Stimulated activated CD4-positive, alpha-beta T cell treated with anti-CD3 and anti-CD28 coated beads, TNF-alpha, amount 100 ng/mL, for 1 hour (primary cell): ENCODE measurements at places on chromosomes 3 and 15.

GRCh38 chr3:94614192-94614591 is 551.3 kb downstream of the NSUN3 start:
- no peak for DNase-seq

- no peak for DNase-seq
These were observed 28.2 kb downstream of the C3orf62 start for GRCh38 chr3:49248840-49249227.

- DNase-seq: no peak
These were observed 18.9 kb downstream of the CMTM6 start for GRCh38 chr3:32483772-32484171.

GRCh38 chr3:39473452-39474125 is 6.1 kb downstream of the MOBP start:
- no peak for DNase-seq

- no peak for DNase-seq
These were observed 39.3 kb downstream of the EDEM1 start for GRCh38 chr3:5226783-5227182.

DNA sequence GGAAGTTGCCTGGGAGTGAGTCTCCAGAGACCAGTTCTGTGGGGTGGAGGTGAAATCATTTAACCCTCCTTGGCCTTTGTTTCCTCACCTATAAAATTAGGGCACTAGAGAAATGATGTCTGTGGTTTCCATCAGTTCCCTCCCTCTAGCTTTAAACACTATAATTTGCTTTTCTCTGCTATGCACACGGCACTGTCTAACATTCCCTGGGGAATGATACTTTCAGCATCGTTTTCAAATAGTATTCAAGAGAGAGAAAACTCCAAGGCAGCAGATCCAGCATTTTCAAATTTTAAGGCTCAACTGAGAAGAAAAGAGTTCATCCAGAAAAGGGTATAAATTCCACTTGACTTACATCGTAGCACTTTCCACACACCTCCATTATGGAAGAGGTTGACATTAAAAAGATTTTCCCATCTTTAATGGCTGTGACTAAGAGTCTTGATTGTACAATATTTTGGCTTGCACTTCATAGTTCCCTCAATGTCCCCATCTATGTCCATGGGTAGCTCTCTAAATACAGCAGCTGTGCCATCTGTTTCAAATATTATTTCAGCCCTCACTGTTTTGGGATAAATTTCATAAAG is 137.7 kb upstream of the ZPLD1 start:
- no peak for DNase-seq

DNA sequence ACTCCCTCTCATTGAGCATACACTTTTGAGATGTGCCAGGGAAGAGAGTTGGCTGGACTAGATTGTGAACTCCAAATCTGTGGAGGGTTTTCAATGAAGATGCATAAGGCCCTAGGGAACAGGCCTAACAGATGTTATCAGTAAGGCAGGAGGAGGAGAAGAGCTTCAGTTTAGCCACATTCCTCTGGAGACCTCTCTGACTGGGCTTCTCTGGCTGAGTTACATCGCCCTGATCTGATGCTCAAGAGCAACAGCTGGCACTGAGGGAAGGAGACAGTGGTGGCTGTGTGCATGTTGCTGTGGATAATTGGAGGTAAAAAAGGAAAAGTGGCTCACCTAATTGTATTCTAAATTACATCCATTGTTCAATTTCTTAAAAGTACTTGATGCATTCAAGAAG is 206.4 kb upstream of the CFAP20DC start:
- DNase-seq: no peak

DNA sequence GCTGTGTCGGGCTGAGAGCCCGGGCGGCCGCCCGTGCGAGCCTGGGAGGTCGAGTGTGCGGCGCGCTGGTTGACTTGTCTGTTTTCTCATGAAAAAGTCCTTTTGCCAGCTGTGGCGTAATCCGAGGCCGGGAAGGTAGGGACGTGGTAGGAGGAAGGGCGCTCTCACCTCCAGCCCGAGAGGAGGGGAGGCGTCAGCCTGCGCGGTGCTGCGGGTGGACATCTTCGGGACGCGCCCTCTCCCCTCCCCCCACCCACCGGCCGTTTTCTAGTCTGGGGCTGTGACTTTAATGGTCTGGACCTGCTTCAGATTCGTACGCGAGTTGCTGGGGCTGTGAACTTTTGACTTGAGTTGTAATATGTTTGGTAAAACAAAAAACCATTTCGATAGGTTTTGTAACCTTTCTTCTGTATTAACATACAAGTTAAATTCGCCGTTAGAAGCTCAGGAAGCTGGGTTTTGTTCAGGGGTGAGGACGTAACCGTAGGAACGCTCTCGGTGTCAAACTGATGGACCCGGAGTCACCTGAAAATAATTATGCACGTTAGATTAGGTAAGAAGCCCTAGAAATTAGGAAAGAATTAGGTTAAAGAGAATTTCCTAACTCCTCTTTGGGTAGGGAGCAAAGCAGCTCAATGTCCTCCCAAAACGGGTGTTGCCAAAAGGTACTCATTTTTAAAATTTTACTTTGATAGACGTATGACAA is 762 bp downstream of the NCK1 start:
- no peak for DNase-seq

DNA sequence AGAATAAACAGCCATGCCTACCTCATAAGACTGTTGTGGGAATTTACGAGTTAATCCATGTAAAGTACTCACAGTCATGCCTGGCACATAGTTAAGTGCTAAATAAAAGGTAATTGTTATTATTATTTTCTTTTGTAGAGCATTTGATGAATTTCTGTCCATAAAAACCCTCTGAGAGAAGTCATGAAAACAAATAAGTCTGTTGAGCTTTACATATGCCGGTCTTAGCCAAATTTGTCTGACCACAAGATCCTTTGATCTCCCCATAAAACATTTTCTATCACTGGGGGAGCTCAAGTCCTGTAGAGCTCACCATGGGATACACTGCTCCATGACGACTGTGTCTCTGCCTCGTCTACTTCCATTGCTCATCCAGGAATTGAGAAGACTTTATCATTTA is 114.0 kb downstream of the MAGI1 start:
- no peak for DNase-seq

DNA sequence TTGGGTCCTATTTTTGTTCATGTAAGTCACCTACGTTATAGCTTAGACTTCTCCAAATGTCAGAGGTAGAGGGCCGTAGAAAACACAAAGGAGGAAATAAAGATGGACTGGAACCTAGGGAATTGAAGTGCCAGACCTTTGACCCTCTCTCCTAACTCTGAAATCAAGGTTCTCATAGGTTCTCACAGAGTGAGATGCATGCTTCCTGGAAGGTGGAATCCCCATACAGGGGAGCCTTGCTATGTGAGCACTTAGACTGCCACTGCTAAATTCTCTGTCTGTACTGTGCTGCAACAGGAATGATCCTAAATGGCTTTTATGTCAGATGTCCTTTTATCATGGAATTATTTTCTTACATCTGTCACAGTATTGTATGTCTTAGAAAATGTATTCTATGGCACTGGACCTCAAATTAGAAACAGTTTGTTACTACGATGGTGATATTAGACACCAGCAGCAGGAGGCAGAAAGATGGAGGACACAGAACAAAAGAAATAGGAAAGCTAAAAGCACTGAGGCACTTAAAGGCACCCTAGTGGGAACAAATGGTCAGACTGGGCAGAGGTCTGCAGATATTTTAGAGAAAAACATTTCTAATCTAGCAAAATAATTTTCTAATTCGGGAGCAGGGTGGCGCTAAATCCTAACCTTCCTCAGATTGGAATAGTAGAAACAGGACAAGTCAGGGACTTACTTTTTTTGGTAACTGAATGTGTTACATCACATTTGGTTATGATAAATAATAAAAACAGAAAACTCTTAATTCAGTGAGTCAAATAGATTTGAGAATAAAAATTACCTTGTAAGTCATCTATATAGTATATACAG is 60.2 kb upstream of the CDAN1 start:
- no peak for DNase-seq

GRCh38 chr3:3802046-3802445 is 2.8 kb downstream of the LRRN1 start:
- DNase-seq: no peak

- no peak for DNase-seq
These were observed 99.6 kb downstream of the SHQ1 start for GRCh38 chr3:72748659-72749058.

DNA sequence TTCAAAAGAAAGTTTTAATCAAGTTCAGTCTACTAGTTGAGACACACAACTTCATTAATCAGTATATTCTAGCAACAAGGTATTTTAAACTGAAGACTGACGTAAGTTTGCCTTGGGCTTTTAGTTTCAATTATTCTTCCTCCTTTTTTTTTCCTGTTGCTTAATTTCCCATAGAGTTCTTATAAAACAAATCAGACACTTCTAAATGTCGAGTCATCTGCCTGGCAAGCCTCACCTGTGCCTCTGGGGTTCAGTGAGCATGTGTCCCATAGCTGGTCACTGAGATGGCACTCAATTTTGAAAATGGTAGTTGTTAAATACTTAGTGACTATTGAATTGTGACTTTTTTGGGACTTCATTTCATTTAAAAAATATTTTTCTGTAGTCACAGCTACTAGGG is 27.4 kb downstream of the NKIRAS1 start:
- DNase-seq: no peak

DNA sequence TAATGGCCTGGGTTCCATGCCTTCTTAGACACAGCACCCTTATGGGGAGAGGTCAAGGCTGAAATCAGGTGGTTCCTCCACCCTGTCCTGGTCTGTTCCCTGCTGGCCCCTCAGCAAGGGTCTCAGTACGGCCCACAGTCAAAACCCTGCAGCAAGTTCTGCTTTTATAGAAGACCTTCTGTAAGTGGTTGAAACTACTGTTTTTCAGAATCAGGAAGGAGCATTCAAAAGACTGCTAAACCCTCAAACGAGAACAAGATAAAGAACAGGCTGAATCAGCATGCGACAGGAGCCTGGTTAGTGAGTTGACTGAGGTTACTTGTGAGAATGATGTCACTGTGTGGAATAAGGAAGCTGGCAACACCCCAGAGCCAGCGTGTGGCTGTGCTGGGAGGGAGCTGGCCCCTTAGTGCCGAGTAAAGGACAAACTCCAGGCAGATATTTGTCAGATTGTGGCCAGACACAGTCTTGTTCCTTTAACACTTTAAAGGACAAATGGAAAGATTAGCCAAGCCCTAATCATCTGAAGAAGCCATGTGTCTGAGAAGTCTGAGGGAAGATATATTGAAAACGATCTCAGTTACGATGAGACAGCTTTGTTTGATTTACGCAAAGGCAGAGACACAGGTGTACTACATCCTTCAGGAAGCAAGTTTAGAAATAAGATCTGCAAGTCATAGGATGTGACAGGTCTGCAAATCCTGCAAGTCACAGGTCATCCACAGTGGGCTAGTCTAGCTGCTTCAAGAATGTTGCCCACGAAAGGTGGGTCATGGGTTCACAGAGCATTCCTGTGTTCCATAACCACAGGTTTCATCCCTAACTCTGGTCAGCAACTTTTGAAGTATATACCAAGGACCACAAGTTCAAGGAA is 54.0 kb downstream of the B3GNT5 start:
- DNase-seq: no peak

DNA sequence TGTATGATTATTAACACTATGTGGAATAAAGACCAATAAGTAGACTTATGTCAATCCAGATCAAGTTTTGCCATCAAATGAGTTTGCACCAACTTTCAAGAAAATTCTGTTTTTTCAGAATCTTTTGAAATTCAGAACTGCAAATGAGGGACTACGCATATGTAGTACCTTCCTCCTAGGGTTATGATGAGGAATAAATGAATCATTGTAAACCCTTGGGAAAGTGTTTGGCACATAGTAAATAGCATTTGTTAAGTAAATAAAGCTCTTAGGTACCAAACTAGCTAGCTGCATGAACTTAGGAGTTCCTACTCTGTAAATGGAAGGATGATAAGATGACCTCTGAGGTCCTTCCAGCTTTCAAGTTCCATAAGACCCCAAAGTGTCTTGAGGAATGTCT is 242.6 kb upstream of the SETMAR start:
- DNase-seq: no peak

DNA sequence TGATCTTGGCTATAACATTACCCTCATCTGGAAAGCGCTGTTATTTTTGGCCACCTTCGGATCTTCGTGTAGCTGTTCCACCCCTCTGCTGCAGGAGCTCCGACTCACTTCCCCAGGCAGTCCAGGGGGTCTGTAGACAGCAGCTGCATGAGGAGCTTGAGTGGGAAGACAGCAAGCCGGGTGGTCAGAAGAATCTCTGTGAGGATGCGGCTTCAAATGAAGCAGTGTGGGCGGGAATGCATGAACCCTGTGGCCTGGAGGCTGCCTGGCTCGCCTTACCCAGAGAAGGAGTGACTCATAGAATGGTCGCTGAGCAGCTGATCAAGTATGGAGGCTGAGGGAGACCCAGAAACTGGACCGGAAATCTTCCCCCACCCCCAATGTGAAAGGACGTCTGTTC is 45.2 kb upstream of the NR2F2 start:
- no peak for DNase-seq

DNA sequence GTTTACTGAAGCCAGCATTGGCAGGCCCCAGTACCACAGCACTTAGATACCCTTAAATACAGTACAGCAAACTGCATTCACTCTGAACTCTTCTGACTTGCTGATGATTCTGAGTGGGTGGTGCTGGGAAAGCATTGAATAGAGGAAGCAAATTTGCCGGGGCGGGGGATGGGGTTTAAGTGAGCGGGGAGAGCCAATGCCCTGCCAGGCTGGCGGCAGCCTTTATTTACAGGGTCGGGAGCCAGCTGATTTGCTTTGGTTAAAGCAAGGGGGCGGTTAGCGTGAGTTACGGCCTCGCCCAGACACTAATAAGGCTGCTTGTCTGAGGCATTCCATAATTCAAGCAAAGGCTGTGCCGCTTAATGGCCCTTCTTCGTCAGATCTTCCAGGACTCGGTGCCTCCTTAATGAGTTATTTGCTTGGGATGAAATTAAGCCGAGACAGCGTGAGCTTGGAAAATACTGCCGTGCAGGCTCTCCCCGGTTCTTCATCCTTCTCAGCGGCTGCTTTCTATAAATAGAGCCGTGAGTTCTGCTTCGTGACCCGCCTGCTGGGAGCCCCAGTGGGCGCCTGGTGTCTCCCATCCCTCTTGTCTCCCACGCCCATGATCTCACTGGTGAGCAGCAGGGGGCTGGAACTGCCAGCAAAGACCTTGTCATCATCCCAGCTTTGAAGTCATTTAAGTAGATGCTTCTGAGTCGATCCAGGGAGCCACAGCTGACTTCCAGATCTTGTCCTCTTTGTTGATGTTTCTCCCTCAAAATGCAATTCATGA is 25.8 kb downstream of the SPSB4 start:
- no peak for DNase-seq
